ENCODE measurements at places on chromosomes 13 and 19.

DNA sequence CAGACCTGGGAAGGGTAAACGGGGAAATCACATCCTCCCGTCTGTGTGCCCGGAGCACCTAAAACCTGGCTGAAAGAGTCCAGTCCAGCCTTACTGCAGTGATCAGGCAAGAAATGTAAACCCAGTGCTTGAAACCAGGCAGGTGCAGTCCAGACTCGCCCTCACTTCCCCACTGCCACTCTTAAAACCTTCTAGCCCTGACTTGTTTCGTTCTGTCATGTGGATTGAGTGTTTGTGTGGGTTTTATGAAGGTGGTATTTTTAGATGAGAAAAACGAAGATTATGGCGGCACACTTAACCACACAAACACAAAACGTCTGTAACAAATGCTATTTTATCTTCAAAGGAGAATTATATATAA lies 839 bp upstream of the CKAP2 start:
- DNase-seq: no peak

DNA sequence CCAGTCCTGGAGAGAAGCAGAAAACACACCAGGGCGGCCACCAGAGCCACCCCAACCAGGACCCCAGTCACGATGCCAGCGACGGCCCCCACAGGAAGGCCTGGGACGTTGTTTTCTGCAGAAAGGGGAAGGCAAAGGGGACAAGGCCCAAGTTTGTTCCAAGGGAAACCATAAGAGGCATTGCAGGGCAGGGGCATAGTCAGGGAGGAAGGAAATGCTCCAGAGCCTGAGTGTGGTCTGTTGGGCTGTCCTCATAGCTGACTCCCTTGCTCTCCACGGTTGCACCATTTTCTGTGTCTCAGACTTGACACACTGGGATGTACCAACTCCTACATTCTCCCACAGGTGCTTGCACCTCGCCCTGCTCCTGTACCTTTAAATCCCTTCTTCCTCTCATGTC lies 5.2 kb downstream of the CEACAM4 start:
- no peak for DNase-seq

DNA sequence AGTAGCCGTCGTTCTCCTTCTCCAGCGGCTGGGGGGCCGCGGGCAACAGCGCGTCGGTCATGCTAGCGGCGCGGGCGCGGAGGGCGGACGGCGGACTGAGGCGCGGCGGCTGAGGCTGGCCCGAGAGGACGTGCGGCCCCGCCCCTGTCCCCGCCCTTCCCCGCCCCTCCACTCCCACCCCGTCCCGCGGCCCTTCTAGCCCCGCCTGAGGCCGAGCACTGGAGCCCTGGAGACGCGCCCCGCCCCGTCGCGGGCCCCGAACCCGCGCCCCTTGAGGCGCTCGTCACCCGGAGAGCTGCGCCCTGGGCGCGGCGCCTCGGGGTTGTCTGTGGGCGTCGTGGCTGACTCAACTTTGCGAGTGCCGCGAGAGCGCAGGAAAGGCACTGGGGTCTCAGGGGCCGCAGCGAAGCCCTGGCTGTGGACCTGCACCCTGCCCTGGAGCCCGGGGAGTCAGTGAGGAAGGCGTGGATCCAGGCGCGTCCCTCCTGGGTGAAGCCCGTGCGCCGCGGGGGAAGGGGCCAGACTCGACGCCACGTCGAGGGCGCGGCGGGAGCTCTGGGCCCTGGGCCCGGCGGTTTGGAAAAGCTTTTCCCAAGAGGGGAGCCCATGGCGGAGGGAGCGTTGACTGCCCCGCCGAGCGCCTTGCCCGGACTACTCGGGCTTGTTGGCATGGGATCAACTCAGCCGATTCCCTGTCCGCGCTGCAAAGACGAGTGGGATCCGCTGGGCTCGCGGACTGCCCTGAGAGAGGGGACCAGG lies at the start of gene RHPN2:
Gene RHPN2, minus strand, starts transcription at position 97 of the 759 bp plus-strand sequence. Its CDS starts 36 bp downstream, at position 61.
- DNase-seq: no peak

DNA sequence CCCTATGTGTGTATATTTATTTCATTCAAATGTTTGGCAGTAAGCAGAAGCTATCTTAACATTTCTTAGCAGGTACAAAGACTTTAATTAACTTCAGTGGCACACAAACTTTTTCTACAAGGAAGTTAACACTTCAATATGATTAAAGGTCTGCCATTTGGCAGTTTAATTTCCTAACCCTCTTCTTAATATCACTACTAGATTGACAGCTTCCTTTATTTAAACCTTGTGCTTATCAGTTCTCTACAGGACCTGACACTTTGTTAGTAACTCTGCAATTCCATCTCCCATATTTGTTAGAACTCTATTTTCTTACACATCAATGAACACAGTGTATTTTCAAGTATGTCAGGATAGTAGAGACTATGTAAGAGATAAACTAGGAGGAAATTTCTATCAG lies 152.4 kb upstream of the ATXN8OS start:
- no peak for DNase-seq

- no peak for DNase-seq
These were observed 3.8 kb upstream of the CDC37 start for GRCh38 chr19:10407096-10407495.

- no peak for DNase-seq
These were observed 122.4 kb downstream of the AKAP11 start for GRCh38 chr13:42394361-42394708.

DNA sequence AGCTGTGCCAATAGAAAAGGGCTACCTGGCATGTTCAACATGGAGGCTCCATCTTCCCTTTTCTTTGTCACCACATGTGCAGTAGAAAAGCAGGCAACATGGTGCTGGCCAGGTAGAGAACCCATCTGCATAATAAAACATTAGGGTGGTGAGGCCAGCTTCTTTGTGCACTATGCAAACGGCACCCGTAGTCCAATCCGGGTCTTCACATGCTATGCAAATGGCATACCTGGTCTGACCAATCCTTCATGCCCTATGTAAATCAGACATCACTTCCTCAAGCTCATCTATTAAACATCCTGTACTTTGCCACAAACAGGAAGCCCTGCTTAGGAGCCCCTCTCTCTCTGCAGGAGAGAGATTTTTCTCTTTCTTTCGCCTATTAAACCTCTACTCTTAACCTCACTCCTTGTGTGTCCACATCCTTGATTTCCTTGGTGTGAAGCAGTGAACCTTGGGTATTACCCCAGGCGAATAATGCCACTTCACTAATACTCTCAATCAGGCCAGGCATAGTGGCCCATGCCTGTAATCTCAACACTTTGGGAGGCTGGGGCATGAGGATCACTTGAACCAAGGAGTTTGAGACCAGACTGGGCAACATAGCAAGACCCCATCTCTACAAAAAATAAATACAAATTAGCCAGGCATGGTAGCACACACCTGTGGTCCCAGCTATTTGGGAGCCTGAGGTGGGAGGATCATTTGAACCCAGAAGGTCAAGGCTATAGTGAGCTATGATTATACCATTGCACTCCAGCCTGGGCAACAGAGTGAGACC lies 111.3 kb upstream of the MRI1 start:
- DNase-seq: no peak

GRCh38 chr13:51231456-51231855 lies 9.3 kb downstream of the FAM124A start:
- no peak for DNase-seq

DNA sequence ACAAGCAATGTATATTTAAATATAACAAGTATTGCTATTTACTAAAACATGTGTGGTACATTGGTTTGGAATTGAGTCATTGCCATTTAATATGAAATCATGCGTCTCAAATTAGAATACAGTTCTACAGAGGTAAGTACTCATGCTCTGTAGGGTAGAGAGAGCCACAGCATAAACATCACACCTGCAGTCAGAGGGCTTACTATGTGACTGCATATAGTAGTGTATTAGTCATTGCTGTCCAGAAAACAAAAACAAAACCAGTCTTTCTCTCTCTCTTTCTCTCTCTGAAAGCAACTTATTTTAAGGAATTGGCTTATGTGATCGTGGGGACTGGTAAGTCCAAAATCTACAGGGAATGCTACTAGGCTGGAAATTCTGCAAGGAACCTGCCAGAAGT lies 370.3 kb downstream of the GPC5 start:
- DNase-seq: no peak

- no peak for DNase-seq
These were observed 8.3 kb upstream of the JUND start for GRCh38 chr19:18289471-18290301.

- no peak for DNase-seq
These were observed 154.9 kb upstream of the UQCRFS1 start for GRCh38 chr19:29367791-29368222.
